Right kidney (tissue), 9 donors: ENCODE measurements at places on chromosomes 11 and 22.

DNA sequence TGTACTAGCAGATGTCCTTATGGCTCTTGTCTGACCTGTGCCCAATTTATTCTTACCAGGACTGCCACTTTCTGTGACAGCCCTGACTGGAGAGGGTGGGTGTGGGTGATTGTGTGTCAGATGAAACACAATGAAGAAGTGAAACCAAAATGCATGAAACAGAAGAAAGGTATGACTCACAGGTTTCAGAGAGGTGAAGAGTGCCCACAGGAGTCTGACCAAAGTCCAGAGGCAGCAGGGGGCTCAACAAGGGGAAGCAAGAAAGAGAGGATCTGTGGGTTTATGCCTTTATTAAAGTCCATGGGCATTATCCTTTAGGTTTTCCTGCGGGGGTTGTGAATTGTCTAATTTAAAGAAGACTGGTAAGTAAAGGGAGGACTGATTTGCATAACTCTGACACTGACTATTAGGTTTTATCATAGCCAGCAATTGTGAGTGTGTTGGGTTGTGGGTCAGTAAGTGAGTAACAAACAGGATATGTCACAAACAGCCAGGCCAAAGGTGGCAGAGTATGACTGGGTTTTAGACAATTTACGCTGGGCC lies 3.9 kb upstream of the OR4C6 start:
- DNase-seq = no peak

DNA sequence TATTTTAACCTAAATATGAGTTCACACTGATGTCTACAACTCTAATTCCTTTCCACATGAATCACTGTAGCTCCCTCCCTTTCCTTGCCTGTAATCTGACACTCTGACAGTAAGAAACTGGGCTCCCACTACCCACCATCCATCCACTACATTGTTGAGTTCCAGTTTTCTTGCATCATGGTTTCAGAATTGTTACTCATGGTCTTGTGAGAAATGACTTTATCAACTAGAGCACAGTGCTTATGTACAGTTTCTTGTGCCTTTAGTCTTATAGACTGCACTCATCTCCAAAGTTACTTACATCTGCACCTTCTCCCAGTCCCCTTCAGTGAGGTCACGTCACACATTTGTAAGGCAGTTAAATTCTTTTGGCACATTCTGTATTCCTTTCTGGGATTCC lies 78.6 kb downstream of the RTL6 start:
- DNase-seq = no peak

- no peak for DNase-seq
Observed at GRCh38 chr11:133961890-133962289, 5.1 kb upstream of the IGSF9B start.

- no peak for DNase-seq
Observed at GRCh38 chr11:68107689-68108088, 13.5 kb downstream of the CHKA start.

DNA sequence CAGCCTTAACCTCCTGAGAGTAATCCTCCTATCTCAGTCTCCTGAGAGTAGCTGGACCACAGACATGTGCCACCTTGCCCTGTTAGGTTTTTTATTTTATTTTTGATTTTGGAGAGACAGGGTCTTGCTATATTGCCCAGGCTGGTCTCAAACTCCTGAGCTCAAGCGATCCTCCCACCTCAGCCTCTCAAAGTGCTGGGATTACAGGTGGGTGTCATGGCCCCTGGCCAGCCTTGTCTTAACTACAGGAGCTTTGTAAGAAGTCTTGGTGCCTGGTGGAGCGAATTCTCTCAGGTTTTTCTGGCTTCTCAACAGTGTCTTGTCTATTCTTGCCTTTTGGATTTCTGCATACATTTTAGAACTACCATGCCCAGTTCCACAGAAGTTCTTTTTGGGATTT lies 546.4 kb downstream of the TBC1D22A start:
- DNase-seq = no peak

- no peak for DNase-seq
Observed at GRCh38 chr22:35625763-35626432, 8.8 kb upstream of the MB start.
